CD4-positive, alpha-beta T cell treated with Interleukin-15 for 4 hours (primary cell): ENCODE measurements at places on chromosomes 6 and 20.

- DNase-seq: no peak
These were observed 224.8 kb upstream of the CDH4 start for GRCh38 chr20:61027218-61027617.

DNA sequence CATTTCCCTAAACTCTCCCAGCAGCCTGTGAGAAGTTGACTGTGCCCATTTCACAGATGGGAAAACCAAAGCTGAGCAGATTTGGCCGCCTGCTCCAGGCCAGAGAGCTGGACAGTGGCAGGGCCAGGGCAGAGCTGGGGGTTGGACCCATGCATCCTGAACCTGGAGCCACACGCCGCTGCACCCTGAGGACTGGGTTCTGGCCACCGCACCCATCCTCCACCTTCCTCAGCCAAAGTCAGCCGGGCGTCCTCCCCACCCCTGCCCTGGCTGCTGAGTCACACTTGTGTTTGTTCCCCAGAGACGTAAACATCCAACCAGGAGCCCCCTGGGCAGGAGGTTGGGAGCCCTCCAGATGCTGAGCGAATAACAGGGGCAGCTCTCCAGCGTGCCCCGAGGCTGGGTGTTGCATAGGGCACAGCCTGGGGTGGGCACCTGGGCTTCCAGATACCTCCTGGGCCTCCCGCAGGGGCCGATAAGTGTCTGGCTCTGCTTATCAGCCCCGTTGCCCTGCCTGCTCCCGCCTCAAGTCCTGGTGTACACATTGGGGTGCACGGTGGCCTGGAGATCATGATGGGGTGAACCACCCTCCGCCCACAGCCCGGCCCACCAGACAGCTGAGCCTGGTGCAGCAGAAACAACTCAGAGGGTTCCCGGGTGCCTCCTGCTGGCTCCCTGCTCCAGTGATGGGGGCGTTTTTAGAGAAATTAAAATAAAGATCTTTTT lies 23.8 kb downstream of the RBM38 start:
- DNase-seq: no peak

GRCh38 chr6:38552121-38552520 lies 87.6 kb downstream of the BTBD9 start:
- no peak for DNase-seq

GRCh38 chr20:37574199-37574890 lies 46.7 kb upstream of the BLCAP start:
- no peak for DNase-seq

DNA sequence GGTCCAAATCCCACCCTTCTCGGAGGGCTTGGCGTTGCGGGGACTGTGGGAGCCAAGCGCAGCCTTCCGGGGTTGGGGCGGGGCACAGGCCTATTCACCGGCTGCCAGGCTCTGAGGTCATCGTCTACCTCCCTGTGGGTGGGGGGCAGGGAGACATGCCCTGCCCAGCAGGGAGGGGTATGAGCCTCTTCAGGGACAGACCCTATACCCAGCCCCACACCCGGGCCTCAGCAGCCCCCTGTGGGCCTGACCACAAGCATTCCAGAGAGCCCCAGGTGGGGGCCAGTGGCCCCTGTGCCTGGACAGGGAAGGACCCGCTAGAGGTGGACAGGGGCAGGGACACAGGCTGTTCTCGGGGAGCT lies 11.6 kb downstream of the LAMA5 start:
- no peak for DNase-seq

DNA sequence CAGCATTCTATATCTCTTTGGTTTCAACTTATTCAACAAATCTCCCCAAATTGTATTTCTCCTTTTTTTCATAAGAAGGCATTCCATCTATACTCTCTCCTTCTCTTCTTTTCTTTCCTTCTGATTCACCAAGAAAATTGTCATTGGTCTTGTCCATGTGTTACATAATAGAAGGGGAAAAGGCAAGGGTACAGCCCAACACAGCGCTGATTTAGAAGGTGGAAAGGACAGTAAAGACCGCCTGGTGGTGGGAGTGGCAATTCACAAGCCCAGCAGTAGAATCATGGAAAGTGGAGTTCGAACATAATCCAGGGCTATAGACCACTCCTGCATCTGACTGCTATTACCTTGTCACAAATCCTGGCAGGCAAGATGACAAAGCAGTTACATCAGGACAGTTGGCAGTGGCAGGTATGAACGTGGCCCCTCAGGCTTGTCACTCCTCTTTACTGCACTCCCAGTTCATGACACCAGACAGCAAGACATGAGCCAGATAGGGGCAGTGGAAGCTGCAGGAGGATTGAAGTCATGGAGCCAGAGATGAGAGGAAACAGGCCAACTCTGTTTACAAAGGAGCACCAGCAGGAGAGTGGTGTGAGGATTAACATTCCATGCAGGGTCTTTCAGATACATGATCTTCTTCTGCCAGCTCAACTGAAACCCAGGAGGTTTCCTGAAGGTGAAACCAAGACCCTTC lies 2.1 kb upstream of the TNFAIP3 start:
- DNase-seq: no peak

DNA sequence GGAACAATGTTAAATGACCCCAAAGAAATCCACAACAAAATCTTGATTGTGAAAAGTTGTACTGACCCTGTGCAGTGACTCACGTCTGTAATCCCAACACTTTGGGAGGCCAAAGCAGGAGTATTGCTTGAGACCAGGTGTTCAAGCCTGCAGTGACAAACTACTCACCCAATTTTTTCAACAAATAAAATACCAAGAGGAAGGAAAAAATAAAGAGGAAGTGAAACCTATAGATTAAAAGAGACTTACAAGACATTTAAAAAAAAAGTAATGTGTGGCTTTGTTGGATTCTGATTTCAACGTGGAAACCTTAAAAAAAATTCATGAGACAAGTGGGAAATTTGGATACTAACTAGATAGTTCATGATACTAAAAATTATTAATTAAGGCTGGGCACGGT lies 31.9 kb downstream of the GINS1 start:
- DNase-seq: no peak

GRCh38 chr6:98747960-98748359 lies 86.4 kb upstream of the POU3F2 start:
- no peak for DNase-seq

DNA sequence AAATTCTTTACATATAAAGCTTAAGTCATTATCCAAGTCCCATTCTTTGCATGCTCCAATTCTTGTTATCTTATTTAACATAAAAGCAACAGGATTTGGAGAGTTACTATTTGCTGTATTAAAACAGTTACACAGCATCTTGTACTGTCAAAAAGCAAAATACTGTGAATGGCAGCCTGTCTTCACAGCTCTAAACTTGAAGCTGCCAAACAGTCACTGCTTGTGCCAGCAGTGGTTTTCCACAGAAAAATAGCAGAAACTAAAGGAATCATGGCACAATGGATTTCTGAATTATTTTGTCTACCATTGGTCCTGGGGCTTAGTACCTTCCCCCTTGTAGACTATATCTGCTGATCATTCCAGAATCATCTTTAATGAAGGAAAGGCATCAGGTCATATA lies 107.5 kb downstream of the SESN1 start:
- no peak for DNase-seq

DNA sequence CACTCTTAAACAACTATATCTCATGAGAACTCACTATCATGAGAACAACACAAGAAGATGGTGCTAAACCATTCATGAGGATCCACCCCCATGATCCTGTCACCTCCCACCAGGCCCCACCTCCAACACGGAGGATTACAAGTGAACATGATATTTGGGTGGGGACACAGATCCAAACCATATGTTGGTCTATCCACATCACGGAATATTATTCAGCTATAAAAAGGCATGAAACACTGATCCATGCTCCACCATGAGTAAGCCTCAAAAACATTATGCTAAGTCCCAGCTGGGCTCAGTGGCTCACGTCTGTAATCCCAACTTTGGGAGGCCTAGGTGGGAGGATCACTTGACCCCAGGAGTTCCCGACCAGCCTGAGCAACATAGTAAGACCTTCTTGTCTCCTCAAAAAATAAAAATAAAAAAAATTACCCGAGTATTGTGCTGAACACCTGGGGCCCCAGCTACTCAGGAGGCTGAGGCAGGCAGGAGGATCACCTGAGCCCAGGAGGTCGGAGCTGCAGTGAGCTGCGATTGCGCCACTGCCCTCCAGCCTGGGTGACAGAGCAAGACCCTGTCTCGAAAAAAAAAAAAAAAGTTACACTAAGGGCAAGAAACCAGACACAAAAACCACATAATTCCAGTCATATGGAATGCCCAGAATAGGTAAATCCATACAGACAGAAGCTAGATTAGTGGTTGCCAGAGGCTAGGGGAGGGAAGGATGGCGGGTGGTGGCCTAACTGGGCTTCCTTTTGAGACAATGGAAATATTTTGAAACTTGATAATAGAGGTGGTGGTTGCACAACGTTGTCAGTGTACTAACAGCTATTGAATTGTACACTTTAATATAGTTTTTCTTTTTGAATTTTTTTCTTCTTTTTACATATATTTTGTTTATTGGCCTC lies 43.1 kb downstream of the ZNF217 start:
- DNase-seq: no peak

- DNase-seq: no peak
These were observed 90.5 kb downstream of the DHX35 start for GRCh38 chr20:39052676-39053075.

GRCh38 chr6:148509119-148509799 lies 166.6 kb downstream of the SASH1 start:
- DNase-seq: no peak

DNA sequence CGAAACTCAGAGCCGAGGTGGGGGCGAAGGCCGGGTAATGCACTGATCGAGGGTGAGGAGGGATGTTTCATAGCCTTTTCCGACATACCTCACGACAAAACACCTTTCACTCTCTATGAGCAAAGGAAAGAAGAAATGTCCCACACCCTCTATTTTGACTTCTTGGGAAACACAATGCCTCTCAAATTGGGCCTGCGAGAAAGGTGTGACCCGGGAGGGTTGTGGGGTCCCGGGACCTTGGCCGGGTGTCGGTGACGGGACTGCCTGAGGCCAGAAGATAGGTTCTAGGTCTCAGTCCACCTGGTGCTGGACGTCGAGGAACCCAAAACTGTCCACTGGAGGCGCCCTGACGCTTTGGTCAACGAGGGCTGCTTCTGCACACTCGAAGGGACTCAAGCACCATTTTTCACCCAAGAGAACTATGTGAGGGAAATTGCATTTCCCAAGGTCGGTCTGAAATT lies 41.1 kb upstream of the OSTM1 start:
- DNase-seq: no peak

GRCh38 chr6:142207265-142207877 lies 60.3 kb downstream of the VTA1 start:
- DNase-seq: peak; percentile 46

GRCh38 chr20:12173347-12174012 lies 255.8 kb downstream of the BTBD3 start:
- no peak for DNase-seq

DNA sequence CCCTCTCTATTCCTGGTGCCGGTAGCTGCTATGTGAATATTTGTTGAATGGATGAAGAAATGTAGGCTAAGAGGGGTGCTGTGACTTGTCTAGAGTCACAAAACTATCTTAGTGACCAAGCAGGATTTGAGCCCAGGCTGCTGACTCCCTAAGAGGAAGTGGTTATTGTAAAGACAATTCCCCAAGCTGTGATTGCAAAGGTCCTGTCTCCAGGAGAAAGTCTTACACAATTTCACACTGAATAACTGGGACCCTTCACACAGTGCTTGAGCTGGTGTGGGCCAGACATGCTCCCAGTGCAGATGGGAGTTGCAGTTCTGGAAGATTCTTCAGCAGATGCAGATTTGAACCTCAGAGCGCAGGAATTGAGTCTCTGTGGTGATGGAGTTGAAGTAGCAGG lies 38.1 kb downstream of the IYD start:
- DNase-seq: no peak

GRCh38 chr6:27275025-27275956 lies 27.8 kb downstream of the PRSS16 start:
- DNase-seq: no peak

- DNase-seq: no peak
These were observed 10.5 kb upstream of the OGFRL1 start for GRCh38 chr6:71277926-71278600.

DNA sequence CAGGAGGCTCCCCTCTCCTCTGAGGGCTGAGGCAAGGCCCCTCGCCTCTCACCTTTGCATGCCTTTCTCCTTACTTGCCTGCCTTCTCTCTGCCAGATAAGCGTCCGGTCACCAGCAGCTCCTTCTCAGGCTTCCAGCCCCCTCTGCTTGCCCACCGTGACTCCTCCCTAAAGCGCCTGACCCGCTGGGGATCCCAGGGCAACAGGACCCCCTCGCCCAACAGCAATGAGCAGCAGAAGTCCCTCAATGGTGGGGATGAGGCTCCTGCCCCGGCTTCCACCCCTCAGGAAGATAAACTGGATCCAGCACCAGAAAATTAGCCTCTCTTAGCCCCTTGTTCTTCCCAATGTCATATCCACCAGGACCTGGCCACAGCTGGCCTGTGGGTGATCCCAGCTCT lies 21.3 kb upstream of the PPARD start:
- DNase-seq: no peak

DNA sequence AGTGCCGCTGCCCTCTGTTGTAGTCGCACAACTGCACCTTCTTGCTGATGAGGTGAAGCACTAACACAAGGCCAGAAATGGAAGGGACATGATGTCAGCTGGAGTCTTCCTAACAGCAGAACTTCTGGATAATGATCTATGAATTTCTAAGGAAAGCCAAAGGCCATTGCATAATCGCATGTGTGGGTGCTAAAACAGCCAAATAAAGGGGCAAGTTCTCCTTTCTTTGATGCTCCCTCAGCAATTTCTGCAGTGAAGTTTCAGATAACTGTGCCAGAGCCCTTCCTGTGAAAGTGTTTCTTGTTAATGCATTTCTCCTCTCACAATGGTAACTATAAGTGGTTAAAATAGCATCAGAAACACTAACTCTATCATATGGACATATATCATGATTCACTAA lies 8.0 kb upstream of the F13A1 start:
- DNase-seq: no peak

DNA sequence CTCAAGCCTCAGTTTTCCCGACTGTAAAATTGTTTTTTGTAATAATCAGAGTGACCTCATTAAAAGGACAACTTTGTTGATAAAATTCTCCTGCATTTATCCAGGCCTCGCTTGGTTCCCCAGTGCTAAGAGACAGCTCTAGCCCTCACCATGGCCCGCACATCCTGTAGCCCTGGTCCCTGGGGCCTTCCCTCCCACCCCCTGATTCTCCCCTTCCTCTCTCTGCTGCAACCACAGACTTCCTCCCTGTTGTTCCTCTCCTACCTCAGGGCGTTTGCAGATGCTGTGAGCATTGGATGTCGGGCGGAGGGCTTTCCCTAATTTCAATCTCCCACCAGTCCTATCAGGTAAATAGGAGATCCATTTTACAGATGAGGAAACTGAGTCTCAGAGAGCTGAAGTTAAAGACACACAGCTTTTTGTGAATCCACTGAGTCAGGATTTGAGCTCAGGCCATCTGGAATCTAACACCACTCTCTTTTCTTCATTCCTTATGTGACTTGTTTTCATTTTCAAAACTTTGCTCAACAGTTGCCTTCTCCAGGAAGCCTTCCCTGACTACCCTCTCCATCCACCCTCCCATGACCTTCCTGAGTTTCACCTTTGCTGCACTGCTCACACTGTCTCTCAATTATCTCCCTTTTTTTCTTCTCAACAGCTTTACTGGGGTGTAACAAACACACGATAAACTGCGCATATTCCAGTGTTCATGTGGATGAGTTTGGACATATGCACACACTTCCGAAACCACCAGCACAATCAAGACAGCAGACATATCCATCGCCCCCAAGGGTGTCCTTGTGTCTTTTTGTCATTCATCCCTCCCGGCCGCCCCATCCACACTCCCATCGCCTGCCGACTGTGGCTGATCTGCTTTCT lies 107.1 kb downstream of the CEBPB start:
- no peak for DNase-seq

- DNase-seq: no peak
These were observed 144.6 kb downstream of the ELOVL4 start for GRCh38 chr6:79802657-79803300.

GRCh38 chr6:154895841-154896240 lies 99.3 kb upstream of the TIAM2 start:
- DNase-seq: no peak
